Activated T-helper 2 cell treated with anti-CD3 and anti-CD28 coated beads, Interferon-gamma antibody, Interleukin-2, Interleukin-4, amounts not matched to agents 10 μg/mL and 5 μg/mL and 100 μg/mL, durations not matched to agents 14 hours and 24 hours and 36 hours (primary cell): ENCODE measurements at places on chromosomes 4 and X.

- no peak for DNase-seq
Observed at GRCh38 chrX:109857584-109858228, 124.6 kb upstream of the ACSL4 start.

- DNase-seq: no peak
Observed at GRCh38 chr4:25970691-25971432, 56.8 kb downstream of the SMIM20 start.

GRCh38 chr4:159027535-159027934, 75.3 kb upstream of the RAPGEF2 start:
- DNase-seq: no peak

DNA sequence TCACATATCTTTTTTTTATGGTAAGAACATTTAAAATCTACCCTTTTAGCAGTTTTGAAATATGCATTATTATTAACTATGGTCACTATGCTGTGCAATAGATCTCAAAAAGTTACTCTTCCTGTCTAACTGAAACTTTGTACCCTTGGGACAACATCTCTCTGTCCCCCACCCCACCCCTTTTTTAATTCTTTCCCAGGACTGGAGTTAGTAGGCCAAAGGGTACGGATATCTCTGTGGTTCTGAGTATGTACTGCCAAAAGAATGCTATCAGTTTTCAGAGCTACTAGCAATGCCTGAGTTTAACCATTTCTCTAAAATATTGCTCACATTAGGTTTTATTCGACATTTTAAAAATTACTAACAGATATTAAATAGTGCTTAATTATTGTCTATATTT, 4.7 kb upstream of the FAM241A start:
- no peak for DNase-seq

DNA sequence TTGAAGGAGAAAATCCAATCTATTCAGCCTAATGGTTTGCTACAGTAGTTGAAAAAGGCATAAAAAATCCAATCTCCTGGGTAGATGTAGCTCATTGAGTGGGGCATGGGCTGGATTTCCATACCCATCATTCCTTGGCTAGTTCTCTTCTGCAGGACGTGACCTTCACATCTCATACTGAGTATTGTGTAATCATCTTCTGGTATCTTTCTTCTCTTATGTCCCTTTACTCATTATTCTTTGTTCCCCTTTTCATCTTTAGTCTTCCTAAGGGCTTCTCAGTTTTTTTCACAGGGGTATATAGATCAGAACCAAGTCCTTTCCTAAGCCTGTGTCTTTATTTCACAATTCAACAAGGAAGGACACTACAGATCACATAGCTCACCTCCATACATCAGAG, 727.6 kb upstream of the MAGEB2 start:
- DNase-seq: no peak
